ENCODE measurements at places on chromosomes 7 and 10. TPM values are rescaled to one million over a fixed set of nuclear protein-coding genes. Genes with fewer than 3 reads are reported as not detected.

BHLHA15 gene
- not detected for total RNA-seq

AQP1 gene
- total RNA-seq, result 25.9 TPM

SLC35G1 gene
- 5.3 TPM for total RNA-seq

GSTK1 gene
- total RNA-seq, result 106 TPM

GDF10 gene
- total RNA-seq, result not detected

PRF1 gene
- not detected for total RNA-seq

AGR3 gene
- not detected for total RNA-seq

DNA sequence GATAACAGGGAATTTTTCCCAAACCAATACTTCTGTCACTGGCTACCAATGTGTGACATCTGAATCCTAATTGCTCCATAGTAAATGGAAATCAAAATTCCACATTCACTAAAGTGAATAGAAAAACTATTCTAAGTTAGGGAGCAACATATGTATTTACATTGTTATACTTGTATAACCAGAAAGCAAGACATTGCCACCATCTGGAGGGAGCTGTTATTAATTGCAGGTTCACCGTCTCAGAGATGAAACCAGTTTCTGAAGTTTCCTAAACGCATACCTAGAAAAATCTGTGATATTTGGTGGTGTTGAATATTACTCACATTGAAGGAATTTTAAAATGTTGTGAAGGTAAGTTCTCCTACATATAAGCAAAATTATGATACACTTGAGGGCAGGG is 390.1 kb downstream of the NXPH1 start:
- no peak for DNase-seq

DNA sequence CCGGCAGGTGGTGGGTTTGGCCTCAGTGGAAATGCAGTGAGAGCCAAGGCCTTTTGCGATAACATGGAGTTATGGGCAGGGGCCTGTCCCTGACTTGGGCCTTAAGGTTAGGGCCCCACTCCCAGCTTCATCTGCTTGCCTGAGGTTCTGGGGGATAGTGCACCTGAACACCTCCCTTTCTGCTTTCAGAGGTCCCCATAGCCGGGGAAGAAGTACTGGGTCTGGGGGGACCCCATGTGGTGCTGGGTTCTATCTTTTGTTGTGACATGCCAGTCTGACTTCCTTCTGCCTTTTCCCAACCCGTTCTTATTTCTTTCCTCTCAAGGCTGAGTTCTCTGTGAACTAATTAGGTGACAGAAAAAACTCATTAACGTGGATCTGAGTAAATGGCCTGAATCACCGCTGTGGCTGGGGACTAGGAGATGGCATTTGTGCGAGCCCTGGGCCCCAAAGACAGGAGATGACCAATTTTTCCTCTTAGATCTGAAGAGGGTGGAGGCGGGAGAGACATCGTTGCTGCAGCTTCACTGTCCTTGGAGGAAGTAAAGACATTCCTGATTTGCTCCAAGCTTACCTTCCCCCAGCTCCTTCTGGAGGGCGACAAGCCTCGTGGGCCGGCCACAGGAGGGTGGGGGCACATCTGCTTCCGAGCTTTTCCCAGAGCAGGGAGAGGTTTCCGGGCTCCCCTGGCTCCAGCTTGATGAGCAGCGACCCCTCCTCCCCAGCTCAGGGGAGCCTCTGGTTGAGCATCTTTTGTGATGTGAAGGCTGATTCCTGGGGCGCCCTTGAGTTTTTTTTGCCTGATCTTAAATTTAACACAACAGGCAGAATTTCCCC is 2.0 kb downstream of the AGAP3 start:
- no peak for DNase-seq

DNA sequence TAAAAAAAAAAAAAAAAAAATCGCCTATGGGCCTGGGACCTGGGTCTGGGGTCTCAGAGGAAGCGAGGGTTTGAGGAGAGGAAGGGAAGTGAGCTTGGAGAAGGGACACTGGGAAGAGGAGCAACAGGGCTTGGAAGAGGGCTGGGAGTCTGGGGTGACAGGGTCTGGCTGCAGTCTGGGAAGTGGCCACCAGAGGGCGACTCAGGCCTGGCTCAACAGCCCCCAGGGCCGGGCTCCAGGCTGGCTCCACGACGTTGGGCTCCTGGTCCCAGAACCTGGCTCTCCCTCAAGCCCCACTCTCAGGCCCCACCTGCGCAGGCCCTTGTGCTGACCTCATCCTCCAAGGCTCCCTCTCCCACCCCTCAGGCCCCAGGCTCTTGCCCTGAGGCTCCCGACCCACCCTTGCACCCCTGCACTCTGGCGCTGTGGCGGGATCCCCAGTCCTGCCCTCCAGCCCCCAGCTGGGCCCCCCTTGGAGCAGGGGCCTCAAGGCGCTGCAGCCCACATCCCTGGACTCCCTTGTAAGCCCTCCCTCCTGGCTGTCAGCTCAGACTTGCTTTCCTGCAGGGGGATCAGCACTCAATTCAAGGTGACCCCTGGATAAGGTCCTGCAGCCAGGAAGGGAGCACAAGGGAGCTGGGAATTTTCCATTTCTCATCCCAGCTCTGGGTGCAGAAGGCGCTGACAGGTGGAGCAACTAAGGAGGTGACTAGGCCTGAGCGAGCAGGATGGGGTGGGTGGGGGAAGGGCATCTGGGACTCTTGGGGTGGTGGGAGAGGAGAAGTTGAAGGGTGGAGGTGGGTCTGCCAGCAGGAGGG is 5.4 kb upstream of the SPACDR start:
- DNase-seq, result peak; percentile 74

DNA sequence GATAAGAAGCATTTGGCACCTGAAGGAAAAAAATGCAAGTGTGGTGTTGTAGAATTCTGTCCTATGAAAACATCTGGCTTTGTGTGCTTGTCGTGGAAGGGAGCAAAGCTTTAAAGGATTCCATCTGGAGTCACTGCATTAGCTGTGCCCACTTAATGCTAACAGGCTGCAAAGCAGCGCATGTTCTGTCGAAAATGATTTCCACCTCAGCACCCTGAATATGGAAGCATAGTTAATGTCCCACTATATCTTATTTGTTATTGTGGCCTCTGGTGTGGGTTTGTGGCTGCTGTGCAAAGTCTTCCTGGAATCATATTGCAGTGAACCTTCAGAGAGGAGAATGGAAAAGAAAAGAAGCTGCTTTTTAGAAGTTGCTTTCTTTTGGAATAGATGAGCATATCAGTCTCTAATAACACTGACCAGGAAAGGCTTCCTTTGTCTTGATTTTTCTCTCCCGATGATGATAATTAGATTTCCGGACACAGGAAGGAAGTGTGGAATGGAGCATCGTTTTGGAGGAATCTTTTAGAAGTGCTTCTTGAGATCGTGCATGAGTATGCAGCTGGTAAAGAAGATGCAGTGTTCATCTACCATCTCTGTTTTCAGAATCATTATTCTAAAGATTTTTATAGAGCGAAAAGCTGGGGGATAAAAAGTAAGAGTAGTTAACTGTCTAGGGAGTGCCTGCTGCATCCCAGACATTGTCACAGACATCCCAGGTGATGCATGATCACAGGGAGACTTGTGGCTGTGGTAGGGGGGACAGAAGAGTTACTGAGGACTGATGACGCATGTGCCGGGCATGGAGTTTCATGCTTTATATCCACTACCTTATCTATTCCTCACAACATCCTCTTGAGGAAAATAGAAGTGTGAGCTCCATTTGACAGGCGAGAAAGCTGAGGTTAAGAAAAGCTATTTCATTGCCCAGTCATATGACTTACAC is 54.6 kb downstream of the TEX36 start:
- DNase-seq, result no peak

DNA sequence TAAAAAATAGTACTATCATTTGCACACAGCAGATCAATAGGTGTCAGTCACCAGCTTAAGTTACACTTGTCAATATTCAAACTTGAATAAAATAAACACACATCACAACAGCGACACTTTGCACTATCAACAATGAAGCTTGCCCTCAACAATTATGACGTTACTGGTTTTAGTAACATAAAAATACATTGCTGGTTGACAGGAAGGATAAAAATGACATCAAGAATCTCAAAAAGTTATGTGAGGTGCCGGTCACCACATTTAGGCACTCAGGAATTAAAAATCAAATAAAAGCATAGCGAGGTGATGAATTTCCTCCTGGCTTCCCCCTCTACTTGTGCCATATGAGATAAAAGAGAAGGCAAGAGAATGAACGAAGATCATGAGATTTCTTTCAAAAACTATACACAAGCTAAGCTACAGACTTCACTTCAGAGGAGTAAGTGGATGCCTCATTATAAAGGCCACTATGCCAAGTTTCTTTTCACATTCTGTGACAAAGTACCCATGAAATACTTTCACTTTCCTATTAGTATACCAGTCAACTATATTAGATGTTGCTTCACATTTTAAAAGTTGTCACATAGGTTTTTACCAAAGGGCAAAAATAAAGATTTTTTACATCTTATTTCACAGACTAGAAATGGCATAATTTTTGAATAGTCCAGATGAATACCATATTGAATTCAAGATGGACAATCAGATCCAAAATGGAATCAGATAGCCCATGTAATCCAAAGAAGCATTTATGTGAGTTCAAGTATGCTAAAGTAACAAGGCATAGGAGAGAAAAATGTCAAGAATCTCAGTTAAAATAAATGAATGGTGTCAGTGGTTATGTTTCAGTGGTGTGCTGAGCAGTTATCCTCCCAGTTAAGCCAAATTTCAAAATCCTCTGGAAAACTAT is 3.6 kb downstream of the CCDC71L start:
- DNase-seq, result peak; percentile 21

DNA sequence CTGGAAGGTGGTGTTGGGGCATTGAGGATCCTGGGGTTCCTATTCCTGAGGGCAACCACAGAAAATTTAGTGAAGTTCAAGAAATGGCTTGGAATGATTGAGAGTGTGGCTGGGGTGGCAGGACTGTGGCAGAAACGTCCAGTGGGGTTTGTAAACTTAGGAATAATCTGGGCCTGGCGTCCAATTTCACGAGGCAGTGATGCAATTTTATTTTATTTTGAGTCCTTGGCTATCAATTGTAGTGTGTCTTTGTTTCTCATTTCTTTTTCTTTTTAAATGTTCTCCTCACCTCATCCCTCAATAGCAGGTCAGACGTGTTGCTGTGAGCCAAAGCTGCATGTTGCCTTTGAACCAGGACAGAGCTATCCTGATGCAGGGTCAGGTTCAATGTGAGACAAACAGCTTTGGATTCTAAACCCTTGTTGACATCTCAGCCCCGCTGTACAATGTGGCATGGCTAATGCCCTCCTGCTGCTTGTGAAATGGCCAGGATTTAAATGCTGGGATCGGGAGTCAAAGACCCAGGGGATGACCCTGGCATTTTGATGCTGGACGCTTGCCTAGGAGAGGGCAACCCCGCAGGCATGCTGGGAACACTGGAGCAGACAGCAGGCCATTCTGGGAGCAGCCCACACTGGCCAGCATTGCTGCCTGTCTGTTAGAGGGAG is 64.8 kb downstream of the RBM20 start:
- DNase-seq, result no peak

- no peak for DNase-seq
Observed at GRCh38 chr10:7651853-7652470, 14.8 kb downstream of the ITIH5 start.

GRCh38 chr7:140192176-140192575 is 15.4 kb upstream of the KDM7A start:
- no peak for DNase-seq

GRCh38 chr10:69045441-69046300 is 42.2 kb upstream of the SRGN start:
- DNase-seq, result no peak

GRCh38 chr7:127667759-127668530 is 16.0 kb downstream of the SND1 start:
- no peak for DNase-seq

DNA sequence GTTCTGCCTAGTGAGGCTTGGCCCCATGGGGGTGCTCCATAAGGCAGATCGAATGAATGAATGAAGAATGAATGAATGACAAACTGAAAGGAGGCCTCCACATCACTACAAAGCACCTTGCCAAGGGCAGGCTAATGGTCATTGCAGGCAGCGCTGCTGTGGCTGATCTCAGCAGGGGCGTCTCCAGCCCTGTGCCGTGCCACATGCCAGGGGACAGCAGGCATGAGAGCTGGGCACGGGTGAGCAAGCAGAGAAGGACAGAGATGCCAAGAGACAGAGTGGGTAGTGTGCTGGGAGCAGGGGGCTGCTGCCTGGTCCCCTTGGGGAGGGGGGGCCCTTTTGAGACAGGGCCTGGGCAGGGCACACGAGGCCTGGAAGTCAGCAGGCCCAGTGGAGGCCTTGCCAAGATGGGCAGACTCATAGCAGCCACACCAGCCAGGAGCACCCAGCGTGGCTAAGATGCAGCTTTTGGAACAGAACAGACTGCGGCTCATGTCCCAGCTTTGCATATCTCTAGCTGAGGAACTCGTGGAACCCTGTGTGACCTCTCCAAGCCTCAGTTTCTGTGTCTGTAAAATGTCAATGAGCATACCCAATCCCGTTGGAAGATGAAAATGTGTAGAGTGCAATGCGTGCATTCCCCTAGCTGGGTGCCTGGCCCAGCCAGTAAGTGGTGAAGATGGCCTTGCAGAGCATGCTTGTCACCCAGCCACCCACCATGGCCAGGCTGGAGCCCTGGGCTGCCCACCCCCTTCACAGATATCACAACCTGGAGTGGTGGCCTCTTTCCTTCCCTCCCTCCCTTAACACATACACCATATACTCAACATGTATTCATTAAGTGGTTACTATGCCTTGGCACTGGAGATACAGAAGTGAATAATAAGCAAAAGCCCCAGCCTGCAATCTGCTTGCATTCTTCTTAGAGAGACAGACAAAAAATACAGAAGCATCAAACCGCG is 61.1 kb upstream of the LRRC18 start:
- no peak for DNase-seq

- DNase-seq, result no peak
Observed at GRCh38 chr7:68433462-68434070, 1164.7 kb upstream of the AUTS2 start.

DNA sequence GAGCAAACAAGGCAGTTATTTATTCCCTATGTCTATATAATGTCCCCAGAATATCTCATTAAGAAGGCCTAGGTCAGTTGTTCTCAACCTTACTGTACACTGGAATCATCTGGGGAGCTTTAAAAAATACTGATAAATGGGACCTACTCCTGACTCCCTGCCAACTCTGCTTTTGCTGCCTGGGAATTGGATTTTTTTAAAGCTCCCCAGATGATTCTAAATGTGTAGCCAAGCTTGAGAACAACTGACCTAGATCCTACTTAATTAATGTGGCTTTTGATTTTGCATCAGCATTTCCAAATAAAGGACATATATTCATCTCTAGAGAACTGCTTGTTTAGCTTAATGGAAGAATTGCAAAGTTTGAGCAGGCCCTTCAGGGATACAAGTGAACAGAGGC is 91.7 kb upstream of the HPS1 start:
- DNase-seq, result no peak

All from A172 (cell line).